ENCODE measurements at places on chromosomes 12 and 14. TPM values are rescaled to one million over a fixed set of nuclear protein-coding genes. Genes with fewer than 3 reads are reported as not detected.

The BEGAIN gene
- total RNA-seq: 0.21 TPM

The CD163L1 gene
- total RNA-seq: 0.14 TPM

The ADCY4 gene
- 0.85 TPM for total RNA-seq

The PTPN6 gene
- total RNA-seq: 17.4 TPM

The IGF1 gene
- total RNA-seq: not detected

The CLEC1B gene
- not detected for total RNA-seq

The FGF23 gene
- not detected for total RNA-seq

The GIT2 gene
- 21.9 TPM for total RNA-seq

The APEX1 gene
- 86.6 TPM for total RNA-seq

The SLC39A5 gene
- under 0.01 TPM for total RNA-seq

The TMEM63C gene
- 1.4 TPM for total RNA-seq

The LHX5 gene
- total RNA-seq: under 0.01 TPM

The TEX52 gene
- total RNA-seq: not detected

The GLS2 gene
- 7.2 TPM for total RNA-seq

The GPR68 gene
- total RNA-seq: 10.5 TPM

The INSM2 gene
- not detected for total RNA-seq

The CIT gene
- 0.34 TPM for total RNA-seq

The NKX2-1 gene
- not detected for total RNA-seq

The FOXA1 gene
- total RNA-seq: 8.3 TPM

The AGAP2 gene
- 0.07 TPM for total RNA-seq

The NEUROD4 gene
- not detected for total RNA-seq
